ENCODE measurements at places on chromosomes 5 and 9.

GRCh38 chr5:95735406-95735805, 4.3 kb downstream of the RHOBTB3 start:
- no peak for DNase-seq

DNA sequence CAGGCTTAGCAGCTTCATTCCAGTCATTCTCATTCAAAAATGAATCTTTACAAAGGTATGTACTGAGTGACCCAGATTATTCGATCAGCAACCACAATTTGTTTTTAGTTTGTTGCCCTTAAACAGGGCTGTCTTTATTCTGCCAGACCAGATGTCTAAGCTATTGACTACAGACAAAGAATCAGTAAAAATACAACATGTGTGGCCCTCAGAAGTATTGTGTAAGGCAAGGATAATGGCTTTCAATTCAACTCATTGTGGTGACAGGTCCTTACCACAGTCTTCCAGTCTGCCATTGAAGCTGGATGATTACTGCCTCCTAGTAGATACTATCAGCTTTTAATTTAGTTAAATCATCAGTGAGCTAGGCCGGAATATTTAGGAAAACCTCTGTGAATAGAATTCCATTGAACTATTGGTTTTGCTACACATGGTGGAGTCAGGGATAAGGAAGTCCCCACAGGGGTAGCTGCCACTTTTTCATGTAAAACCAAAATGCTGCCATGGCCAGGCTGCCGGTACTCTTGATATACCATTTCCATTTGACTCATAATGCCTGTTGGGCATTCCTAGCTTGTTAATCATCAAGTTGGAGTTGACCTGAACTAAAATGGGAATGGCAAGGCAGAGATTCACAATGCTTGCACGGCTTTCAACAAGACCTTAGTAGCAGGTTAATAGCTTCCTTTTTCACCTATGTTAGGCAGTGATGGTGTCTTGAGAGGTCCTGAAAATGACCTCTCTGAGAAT, 175.6 kb downstream of the MEF2C start:
- DNase-seq, result no peak

GRCh38 chr5:16411235-16411634, 54.4 kb downstream of the ZNF622 start:
- DNase-seq, result no peak

DNA sequence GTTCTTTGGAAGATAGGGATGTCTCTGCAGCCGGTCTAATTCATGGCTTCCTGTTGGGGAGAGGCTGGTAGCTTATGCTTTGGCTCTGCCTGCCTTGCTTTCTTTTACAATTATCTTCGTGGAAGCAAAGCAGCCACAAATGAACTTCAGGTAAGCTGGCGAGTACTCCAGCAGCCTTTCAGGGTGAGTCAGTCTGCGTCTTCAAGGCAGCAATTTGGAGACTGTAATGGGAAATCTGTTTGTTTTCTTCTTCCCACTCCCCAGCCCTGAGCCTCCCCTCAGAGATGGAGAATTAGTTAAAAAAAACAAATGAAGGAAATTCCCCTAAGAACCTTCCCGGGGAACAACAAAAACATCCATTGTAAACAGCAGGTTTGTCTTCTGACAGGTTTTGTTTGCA, 100.1 kb downstream of the PSAT1 start:
- no peak for DNase-seq

GRCh38 chr9:31034311-31034710, 1350.1 kb upstream of the ACO1 start:
- no peak for DNase-seq

- no peak for DNase-seq
Observed at GRCh38 chr5:171483551-171484135, 64.2 kb downstream of the FGF18 start.

- DNase-seq, result no peak
Observed at GRCh38 chr5:40735609-40736008, 20.2 kb downstream of the TTC33 start.

DNA sequence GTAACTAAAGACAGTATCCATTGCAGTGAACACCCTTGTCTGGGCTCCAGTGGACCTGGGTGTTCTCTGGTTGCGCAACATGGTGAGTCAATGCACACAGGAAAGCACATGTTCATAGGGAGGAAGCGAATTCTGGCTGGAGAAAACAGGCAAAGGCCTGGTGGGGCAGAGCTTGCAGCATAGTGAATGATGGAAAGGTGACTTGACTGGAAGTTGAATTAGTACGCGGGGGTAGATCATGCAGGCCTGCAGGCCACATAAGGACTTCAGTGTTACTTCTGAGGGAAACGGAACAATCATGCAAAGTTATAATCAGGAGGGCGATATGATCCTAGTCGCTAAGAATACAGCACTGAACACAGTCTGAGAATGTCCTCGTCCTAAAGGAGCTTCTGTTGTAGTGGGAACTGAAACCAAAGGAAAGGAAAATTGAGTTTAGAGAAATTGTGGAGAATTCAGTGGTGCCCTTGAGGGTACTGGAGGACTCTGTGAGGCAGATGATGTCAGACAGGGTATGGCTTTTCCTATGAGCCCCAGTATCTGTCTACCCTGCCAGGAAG, 71.9 kb upstream of the RANBP3L start:
- no peak for DNase-seq

GRCh38 chr9:6884990-6885389, 127.2 kb downstream of the KDM4C start:
- DNase-seq, result no peak

- DNase-seq, result no peak
Observed at GRCh38 chr9:113646491-113646890, 183.0 kb downstream of the RGS3 start.

- no peak for DNase-seq
Observed at GRCh38 chr5:122112063-122112462, 17.3 kb upstream of the ZNF474 start.

DNA sequence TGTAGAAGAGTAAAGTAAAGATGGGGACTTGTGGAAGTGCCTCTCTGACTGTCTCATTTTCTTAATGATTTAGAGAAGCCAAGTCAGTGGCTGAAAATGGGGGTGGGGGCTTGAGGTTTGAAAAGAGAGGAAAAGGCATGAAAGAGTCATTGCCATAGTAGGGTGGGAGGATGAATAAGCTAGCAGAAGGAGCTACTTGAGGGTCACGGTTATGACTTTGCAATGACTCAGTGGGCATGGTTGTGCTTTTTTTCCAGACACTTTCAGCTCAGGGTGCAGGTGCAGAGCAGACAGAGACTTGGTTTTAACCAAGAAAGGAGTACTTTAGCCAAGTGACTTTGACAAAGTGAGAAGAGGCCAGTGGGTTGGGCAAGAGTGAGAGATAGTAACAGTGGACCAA, 117.8 kb downstream of the PTTG1 start:
- no peak for DNase-seq

DNA sequence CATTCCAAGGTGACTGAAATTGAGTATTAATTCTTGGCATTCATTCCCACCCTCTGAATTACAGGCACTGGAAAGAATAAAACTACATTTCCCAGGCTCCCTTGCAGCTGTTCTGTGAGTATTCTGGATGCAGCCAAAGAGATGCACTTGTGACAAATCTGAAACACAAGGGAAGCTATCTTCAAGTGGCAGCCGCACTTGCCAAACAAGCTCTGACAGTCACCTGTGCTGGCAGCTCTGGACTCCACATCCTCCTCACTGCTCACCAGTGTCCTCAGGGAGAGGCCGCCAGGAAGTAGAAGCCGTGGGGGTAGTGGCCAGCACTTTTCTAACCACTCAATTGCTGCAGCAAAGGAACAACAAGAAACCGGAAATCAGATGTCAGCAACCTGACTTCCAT, 275.0 kb downstream of the NR2F1-AS1 start:
- no peak for DNase-seq

GRCh38 chr5:175526691-175527090, 48.3 kb downstream of the SFXN1 start:
- DNase-seq, result no peak

GRCh38 chr5:9617221-9617620, 12.9 kb downstream of the TAS2R1 start:
- no peak for DNase-seq

DNA sequence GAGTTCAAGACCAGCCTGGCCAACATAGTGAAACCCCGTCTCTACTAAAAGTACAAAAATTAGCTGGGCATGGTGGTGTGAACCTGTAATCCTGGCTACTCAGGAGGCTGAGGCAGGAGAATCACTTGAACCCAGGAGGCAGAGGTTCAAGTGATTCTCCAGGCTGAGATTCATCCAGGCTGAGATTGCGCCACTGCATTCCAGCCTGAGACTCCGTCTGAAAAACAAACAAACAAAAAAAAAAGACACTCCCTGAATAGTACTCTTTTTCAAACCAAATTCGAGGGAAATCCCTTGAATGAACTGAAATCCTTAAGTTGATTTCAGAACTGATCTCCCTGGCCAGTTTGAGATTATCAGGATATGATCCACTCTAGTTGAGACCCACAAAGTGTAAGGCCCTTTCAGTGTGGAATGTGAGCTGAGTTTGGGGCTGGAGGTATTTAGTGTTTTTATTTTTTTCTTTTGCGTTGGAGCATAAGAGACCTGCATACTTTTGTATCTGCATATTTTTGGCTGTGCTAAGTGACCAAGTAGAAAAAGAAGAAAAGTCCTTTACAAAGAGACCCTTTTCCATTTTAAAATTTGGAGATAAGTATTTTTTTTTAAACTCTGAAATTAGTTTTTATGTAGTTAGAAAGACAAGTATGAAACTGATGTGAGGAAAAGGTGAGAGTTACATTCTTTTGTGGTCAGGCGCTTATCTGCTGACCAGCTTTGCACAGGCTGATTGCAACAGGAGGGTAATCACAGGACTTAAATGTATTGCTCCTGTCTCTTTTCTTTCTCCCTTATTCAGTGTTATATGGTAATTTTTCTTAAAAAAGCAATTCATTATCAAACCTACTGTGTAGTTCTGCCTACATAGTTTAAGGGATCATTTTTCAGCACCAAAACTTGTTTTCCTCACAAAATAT, 42.9 kb downstream of the TMEFF1 start:
- no peak for DNase-seq

DNA sequence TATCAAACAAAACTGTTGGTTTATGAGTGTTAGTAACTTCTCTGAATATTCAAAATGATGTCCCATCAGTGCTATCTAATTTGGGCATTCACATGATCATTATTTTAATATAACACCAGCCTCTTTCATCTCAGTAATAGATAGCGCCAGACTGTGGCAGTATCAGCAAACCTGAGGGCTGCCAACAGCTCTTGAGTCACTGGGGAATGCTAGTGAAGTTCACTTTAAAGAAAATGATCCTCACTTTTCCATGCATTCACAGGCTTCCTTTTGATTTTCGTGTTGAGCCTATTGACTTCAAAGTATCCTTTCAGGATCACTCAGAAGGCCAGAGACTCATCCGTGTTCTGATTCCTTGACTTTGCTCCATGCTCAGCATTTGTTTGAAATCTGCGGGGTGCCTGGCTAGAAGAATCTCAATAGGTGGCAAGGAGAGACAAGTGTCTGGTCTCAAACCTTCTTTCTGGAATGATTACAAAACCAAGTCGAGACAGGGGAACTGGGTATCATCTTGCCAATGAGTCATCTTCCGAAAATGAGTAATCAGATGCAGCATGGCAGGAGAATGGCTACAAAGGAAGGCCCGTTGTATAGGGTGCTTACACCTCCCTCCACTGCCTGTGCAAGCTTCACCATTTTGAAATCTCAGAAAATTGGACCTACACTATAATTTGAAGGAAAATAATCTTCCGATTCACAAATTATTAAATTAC, 509.1 kb downstream of the RASEF start:
- no peak for DNase-seq

GRCh38 chr5:90488791-90489190, 14.1 kb downstream of the POLR3G start:
- no peak for DNase-seq
